ENCODE measurements at places on chromosomes 2 and 18. TPM values are rescaled to one million over a fixed set of nuclear protein-coding genes. Genes with fewer than 3 reads are reported as not detected.

DNA sequence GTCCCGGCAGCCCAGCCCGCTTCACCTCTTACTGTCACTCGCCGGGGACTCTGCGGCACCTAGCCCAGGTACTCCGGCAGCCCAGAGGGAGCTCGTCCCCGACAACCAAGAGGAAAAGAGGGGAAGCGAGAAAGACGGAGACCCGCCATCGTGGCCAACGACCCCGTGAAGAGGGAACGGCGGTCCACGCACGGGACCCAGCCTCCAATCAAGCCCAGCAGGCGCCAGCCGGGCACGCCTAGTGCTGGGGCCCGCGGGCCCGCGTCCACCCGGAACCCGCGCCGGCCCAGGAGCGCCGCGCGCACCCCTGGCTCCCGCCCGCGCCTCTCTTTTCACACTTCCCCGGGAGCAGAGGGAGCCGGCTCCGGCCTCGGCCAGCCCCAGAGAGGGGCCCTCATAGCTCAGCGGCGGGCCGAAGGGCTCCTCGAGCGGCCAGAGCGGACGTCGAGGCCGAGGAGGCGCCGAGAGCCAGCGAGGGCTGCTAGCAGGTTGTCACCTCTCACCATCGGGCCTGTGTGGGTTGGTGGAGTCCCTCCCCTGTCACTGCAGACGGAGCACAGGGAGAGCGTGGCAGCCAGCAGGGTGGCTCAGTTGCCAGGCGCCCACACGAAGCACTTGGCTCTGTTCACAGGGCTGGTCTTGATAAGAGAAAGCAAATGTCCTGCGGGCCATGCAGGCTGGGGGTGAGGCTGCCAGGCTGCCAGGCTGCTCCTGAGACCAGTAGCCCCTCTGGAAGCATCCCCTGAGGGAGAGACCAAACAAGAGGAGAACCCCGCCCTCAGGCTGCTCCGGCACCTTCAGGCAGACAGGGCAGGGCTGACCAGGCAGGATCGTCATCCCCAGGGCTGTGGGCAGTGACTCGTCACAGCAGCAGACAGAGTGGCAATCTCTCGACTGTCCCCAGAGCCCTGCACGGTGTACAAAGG, 36.9 kb upstream of the KLF11 start:
- DNase-seq = no peak

GRCh38 chr2:171404261-171404660, 29.5 kb downstream of the METTL8 start:
- no peak for DNase-seq

The EVX2 gene
- not detected for total RNA-seq

DNA sequence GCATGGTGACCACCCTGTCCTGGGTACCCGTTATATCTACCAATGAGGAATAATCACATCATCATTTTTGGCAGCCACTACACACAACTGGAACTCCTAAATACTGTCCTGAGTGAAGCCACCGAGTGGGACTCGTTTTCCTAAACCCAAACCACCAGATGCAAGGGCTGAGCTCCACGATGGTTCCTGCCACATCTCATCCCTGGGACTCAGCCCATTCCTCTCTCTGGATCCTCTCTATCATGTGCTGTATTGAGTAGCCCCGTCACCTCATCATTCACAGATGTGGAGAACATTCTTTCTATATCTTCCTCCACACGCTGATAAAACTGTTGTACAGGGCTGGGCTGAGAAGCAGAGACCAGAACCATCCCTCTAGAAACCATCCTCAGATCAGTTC, 79.4 kb upstream of the SMAD7 start:
- DNase-seq = no peak

DNA sequence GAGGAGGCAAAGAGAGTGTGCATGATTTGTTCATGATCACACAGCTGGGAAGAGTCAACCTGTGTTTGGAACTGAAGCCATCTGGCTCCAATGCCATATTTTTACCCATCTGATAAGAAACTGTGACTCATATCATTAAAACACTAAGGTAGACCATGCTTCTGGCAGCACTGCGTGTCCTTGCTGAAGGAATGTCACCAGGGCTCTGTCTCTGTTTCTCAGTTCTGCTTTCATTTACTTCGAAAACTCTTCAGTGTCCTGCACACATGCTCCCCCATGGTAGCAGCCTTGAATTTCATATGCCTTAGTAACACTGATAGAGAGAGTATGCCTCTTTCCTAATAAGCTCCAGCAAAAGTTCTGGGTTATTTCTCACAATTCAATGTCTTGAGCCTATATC, 830.4 kb downstream of the DCDC2C start:
- DNase-seq = no peak

The SERPINB3 gene
- not detected for total RNA-seq

The ASXL2 gene
- 21.7 TPM for total RNA-seq

- DNase-seq = no peak
Observed at GRCh38 chr2:9285385-9285920, 78.8 kb downstream of the ASAP2 start.

DNA sequence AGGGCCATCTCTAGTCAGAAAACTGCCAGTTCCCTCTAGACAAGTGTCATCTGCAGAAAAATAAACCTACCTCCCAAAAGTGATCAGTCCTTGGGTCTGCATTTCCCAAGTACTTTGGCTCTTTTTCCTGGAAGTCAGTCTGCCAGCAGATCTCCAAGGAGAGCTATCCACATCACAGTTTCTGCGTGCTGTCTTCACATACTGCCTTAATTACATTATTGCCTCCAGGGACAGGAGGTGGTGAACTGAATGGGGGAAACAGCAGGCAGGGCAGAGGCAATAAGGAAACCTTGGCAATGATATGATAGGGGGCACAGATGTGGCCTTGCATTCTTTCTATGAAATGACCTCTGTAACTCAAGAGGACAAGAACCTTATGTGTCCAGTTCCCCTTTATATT, 105.9 kb upstream of the SIX2 start:
- DNase-seq = no peak
